CD14-positive monocyte (primary cell): ENCODE measurements at places on chromosomes 11 and 22. TPM values are rescaled to one million over a fixed set of nuclear protein-coding genes. Genes with fewer than 3 reads are reported as not detected.

- no peak for DNase-seq
Measured at GRCh38 chr11:113240790-113241635, 73.4 kb upstream of the TTC12 start.

- no peak for DNase-seq
Measured at GRCh38 chr11:112966561-112966960, 5.3 kb downstream of the NCAM1 start.

GRCh38 chr22:37021710-37022482 lies 2.4 kb downstream of the MPST start:
- DNase-seq: peak; percentile 77

DNA sequence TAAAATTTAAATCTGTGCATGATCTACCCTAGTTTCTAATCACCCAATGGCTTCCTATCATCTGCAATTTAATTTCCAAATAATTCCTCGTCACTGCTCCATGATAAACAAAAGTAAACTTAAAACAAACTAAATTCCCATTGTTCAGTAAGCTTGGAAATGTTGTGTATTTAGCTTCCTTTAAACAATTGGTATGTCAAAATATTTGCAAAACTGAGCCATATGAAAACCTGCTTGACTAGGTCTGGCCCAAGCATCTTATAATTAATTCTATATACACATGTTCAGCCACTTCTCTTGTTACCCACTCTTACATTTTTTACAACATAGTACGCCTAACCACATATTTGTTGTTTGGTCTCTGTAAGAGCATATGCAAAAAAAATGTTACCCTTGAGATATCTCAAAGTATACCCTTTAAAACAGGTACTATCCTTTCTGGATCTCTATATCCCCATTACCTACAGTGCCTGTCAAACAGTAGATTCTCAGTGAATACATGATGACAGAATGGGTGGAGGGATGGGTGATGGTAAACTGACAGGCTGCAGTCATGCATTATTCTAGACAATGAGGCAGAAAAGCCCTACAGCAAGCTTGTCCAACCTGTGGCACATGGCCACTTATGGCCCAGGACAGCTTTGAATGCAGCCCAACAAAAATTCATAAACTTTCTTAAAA lies 1277.9 kb upstream of the TENM4 start:
- no peak for DNase-seq

DNA sequence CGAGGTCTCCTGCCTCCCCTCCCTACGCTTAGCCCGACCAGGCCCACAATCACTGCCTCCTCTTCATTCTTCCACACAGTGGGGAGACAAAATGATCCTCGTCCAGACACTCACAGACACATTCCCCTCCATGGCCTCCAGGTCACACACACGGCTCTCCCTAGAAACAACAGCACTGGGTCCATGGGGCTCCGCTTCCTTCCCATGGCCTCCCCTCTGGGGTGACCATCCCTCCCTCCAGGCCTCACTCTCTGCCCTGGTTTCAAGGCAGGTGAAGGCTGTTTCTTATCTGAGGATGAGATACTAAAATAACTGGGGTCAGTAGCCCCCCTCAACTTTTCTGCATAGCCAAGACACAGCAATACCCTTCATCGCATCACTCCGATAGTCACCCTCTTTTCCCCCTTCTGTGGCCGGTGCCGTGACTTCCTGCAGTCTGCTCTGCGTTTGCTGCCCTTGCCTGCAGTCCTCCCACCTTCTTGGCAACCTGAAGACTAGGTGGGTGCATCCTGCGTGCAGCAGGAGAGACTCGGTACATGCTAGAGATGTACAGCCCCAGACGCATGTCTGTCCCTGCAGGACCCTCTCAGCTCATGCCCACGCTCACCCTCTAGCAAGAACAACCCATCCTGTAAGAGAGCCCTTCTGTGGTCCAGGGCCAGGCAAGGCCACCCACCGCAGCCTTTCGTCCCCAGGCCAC lies 55.8 kb downstream of the CD6 start:
- no peak for DNase-seq

- peak; percentile 38 for DNase-seq
Measured at GRCh38 chr11:66289548-66290329, 796 bp upstream of the YIF1A start.

DNA sequence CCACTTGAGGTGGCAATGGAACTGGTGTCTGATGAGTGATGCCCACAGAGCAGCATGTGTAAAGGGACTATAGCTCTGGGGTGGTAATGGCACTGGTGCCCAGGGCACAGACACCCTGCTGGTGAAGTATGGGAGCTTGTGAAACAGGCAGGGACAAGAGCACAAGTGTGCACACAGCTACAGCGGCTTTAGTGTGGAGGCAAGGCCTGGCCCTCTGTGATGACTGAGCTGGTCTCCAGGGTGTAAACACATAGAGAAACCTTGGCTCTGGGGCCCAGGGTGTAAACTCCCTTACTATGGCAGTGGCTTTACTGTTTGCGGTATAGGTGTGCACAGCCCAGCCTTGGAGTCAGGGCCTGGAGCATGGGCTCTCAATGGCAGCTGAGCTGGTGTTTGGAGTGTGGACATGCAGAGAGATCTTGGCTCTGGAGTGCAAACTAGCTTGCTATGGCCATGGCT lies 46.3 kb downstream of the BIRC2 start:
- DNase-seq: no peak

DNA sequence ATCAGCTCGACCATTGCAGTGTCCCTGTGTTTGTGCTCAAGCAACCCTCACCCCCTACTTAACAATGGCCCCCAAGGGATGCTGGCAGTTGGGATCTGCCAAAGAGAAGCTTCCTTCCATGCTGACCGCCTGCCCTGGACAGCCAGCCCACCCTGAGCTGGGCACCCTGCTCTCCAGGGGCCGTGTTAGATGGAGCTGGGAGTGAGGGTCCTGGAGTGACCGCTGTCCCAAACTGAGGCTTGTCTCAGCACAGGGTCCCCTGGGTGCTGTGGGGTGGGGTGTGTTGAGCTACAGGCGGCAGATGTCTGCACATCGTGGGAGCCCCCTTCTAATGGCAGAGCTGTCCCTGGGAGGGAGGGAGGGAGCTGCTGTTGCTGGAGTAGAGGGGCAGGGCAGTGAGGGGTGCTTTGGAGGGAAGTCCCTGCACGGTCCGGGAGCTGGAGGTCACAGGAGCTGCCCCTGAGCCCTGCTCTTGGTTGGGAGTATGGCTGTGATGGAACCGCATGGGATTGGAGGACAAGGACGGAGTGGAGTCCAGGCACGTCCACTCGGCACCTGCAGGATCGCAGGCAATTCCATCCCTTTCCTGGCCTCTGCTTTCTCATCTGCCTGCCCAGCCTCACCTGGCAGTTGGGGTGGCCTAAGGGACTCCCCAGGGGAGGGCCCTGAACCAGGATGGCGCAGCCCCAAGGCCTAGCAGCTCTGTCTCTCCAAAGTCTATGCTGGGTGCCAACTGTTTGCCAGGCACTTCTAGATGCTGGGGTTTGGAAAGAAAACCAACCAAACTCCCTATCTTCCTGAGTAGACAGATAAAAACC lies 126.3 kb downstream of the ARHGAP8 start:
- no peak for DNase-seq

GRCh38 chr11:2677127-2677526 lies 22.7 kb downstream of the KCNQ1OT1 start:
- peak; percentile 37 for DNase-seq

DNA sequence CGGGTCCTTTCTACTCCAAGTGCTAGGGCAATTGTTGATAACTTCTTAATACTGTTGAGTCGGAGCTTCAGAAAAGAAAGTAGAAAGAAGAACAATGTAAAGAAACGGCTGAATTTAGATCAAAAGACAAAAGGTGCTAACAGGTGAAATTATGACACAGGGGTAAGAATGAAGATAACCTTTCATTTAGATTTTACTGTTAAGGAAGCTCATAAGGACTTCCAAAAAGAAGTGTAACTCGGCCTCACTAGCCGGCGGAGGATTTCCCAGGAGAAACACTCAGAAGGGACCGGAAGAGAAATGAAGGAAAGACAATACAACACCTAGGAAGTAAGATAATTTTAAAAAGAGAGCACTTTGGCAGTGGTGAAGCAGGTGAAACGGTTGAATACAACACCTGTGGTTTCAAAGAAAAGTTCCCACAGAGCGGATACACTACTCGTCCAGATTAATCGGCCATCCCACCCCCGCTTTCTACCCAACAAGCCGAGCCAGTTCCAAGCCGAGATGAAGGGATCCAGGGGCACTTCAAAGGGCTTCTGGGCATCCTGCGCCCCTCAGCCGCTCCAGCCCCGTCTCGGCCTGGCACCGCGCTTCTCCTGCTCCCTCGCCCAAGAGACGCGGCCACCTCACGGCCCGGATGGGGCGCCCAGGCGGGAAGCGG lies 737 bp downstream of the PPP2R1B start:
- DNase-seq: peak; percentile 1

GRCh38 chr22:38760477-38761201 lies 4.8 kb upstream of the SUN2 start:
- no peak for DNase-seq

DNA sequence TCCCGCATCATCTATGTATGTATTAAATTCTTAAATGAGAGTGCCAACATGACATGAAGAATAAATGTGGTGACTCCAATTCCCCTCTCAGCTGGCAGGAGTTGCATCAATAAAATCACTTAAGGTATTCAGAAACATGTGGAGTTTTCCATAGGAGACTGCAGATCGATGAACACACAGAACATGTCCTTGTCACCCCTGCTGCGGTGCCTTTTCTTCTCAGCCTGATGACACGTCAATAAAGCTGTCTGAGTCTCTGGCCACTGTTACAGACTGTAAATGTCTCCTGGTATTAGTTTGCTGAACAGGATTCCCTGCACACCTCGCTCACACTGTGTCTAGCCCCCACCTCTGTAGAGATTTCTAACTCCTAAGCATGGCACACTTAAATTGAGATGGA lies 460.5 kb downstream of the LRRC4C start:
- no peak for DNase-seq

- DNase-seq: no peak
Measured at GRCh38 chr11:93145390-93145915, 52.3 kb downstream of the SLC36A4 start.

Gene PATE4
- polyA plus RNA-seq: not detected in 2 replicates

Gene PIH1D2
- polyA plus RNA-seq: not detected

Gene MTNR1B
- not detected for polyA plus RNA-seq
